ENCODE measurements at places on chromosomes 7 and 10. TPM values are rescaled to one million over a fixed set of nuclear protein-coding genes. Genes with fewer than 3 reads are reported as not detected.

GRCh38 chr7:151895631-151896031 lies 18.7 kb upstream of the PRKAG2 start:
- no peaks in the 10 kb centered on the region for H3K4me1 ChIP-seq
- H3K4me3 ChIP-seq, result no peak overlapping the region
- DNase-seq, result no peak

Gene SAMD8
- total RNA-seq, result 20.5 TPM

DNA sequence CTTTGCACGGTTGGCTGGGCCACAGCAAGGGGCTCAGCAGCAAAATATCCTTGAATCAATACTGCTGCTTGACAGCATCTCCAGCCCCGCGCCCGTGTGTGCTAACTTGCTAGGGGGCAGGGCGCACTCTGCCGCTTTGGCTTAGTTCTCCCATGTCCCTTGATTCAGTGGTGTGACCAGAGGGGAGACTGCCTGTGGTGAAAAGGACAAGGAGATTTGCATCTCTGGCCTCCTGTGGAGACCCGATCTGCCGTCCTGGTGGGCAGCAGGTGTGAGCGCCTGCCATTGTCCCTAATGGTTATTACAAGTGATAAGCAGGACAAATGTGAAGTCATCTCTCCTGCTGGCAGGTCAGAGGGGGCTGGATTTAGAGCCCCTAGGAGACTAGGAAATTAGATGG lies 500.2 kb upstream of the GALNT17 start:
- H3K27me3 ChIP-seq, result no peaks in the 10 kb centered on the region
- no peak overlapping the region for H3K27ac ChIP-seq
- H3K36me3 ChIP-seq, result no peaks in the 10 kb centered on the region
- no peak overlapping the region for H3K4me3 ChIP-seq
- no peaks in the 10 kb centered on the region for H3K4me1 ChIP-seq

- H3K36me3 ChIP-seq, result no peaks in the 10 kb centered on the region
- H3K27me3 ChIP-seq, result no peaks in the 10 kb centered on the region
- DNase-seq, result no peak
- no peaks in the 10 kb centered on the region for H3K4me1 ChIP-seq
- no peak overlapping the region for H3K27ac ChIP-seq
- H3K4me3 ChIP-seq, result no peak overlapping the region
Observed at GRCh38 chr10:13201132-13201531, 33.0 kb downstream of the UCMA start.

Gene PAPOLB
- total RNA-seq, result 0.06 TPM

GRCh38 chr7:36131026-36131425 lies 22.0 kb upstream of the EEPD1 start:
- no peak overlapping the region for H3K27ac ChIP-seq
- H3K27me3 ChIP-seq, result no peaks in the 10 kb centered on the region
- H3K4me3 ChIP-seq, result no peak overlapping the region
- H3K4me1 ChIP-seq, result no peaks in the 10 kb centered on the region
- DNase-seq, result no peak
- no peaks in the 10 kb centered on the region for H3K36me3 ChIP-seq

GRCh38 chr7:35865287-35865686 lies 64.4 kb downstream of the SEPTIN7 start:
- no peaks in the 10 kb centered on the region for H3K36me3 ChIP-seq
- no peak overlapping the region for H3K27ac ChIP-seq

DNA sequence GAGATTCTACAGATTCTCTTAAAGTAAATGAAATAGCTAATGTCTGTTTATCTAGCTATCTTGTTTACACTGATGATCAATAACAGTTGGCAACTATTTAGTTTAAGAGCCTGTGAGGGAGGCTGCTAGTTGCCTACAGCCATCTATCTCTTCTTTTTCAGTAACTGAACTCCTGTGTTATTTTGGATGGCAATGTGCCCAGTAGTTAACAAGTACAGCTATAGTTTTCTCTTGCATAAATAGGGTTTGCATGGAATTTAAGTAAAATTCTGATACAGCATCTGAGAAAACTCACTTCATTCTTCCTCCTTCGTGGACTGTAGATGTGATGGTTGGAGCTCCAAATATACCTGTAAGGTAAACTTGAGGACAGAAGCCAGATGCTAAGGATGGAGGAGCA lies 219.5 kb upstream of the POT1 start:
- no peaks in the 10 kb centered on the region for H3K36me3 ChIP-seq
- H3K4me3 ChIP-seq, result no peak overlapping the region
- H3K27ac ChIP-seq, result no peak overlapping the region
